ENCODE measurements at places on chromosomes 6 and 20.

DNA sequence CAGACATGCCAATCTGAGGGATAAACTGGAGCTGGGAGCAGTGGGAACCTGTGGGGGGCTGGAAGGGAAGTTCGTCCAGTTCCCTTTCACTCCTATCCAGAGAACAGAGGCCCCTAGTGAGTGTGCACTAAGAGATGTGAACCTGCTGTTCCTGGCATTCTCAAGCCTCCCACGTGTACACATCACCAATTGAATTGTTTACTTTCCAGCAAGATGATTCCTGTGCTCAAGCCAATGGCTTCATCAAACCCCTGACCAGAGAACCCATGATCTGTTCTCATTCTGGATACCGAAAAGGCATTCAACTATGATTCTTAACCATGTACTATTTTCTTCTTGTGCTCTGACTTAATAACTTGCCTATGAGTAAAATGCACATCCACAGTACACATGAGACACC lies 10.2 kb upstream of the SLC22A3 start:
- no peak for DNase-seq

DNA sequence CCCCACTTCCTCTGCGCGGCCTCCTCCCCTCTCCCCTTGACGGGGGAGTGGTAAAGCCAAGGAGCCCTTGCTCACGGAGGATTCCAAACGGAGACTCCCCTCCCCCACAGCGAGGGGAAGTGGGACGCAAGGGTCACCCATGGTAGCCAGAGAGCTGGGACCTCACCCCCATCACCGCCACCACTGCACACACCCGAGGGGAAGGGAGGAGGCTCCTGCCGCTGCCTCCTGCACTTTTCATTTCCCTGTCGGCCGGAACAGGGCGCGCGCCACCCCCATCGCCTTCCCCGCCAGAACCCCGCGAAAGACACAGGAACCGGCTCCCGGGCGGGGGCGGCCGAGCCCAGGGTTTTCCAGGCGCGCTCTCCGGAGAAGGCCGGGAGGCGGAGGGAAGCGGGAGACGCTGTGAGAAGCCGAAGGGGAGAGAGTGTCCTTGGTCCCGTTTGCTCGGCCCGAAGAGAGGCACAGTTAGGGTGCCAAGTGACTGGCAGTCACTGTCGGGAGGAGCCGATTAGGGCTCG lies 789 bp downstream of the CCND3 start:
- peak; percentile 47 for DNase-seq

DNA sequence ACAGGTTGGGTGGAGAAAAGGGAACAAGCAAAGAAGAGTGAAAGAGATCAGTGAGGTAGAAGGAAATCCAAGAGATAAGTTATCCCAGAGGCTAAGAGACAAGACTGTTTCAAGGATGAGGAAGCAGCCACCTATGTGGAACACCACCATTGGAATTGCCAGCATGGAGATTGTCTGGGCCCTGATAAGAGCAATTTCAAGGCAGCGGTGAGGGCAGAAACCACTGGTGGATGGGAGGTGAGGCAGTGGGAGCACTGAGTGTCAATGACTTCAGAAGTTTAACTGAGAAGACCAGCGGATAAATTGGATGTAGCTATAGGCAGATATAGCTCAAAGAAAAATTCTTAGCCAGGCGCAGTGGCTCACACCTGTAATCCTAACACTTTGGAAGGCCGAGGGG lies 56.7 kb downstream of the SNX5 start:
- DNase-seq = no peak

DNA sequence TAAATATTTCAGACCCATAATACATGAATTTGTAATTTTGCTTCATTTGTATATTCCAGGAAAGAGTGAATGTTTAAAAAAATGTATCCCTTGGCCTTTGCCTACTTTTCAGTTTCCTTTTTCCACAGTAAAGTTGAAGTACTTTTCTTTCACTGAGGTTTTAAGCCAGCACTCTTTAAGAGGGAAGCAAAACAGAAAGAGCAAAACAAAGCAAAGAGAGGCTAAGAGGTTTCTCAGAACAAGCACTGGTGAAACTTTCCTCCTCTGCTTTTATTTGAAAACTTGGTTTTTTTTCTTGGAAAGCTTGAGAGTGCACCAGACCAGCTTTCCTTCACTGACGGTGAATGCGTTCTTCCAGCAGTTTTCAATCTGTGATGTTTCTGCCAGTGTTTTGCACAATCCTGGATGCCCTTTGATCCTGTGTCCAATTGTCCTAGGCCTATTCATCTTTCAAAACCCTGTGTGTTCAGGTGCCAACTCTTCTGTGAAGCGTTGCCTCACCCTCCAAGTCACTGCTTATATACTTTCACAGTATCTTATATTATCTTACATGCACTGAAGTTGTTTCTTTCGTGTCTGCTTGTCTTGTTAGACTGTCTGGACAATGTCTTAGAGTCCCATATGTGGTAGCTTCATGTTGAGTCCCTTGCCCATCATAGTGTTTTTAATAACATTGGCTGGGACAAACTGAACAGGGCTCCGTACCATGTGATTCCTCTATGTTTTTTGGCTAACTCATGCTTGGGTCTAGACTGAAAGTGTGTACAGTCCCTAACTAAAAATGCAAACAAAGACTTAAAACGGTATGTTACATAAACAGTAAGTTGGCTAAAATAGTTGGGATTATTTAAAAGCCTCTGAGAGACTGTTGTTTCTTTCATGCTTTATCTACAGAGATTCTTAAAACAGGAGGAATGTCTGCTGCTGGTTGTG lies 1.9 kb downstream of the RNF217 start:
- DNase-seq = no peak

GRCh38 chr20:7505152-7505834 lies 435.0 kb downstream of the HAO1 start:
- DNase-seq = no peak

GRCh38 chr6:113078791-113079190 lies 731.7 kb downstream of the RFPL4B start:
- no peak for DNase-seq

GRCh38 chr20:61577065-61577464 lies 325.0 kb downstream of the CDH4 start:
- no peak for DNase-seq

DNA sequence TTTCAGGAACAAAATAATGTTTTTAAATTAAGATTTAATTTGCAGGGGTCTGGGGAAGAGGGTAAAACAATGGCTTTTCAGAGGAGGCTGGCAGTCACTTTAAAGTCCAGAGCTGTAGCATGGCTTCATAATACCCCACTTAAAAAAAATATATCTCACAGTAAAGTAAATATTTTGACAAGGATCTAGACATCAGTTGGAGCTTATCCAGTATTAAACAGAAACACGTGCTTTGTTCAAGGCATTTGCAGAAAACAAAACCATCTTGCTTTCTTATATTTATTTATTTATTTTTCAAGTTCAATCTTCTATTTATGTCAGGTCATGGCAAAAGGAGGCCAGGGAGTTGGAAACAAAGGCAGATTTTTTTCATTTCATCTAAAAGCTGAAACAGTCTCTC lies 53.3 kb upstream of the PRL start:
- peak; percentile 78 for DNase-seq
